A549 treated with CORT108297 at 1 μM for 4 hours (cell line): ENCODE measurements at places on chromosomes 7 and 10. TPM values are rescaled to one million over a fixed set of nuclear protein-coding genes. Genes with fewer than 3 reads are reported as not detected.

The CD36 gene
- 0.03 to 0.17 TPM (median 0.07 TPM) in 4 of 5 replicates, not detected in the other for total RNA-seq

The CYP3A7 gene
- 0.06 TPM in 1 of 5 replicates, not detected in the others for total RNA-seq

The ORAI2 gene
- total RNA-seq, result 25.4 to 43.0 TPM (median 39.0 TPM) in 5 replicates

The LIPF gene
- total RNA-seq, result not detected in 5 replicates

The CRYGN gene
- total RNA-seq, result not detected in 5 replicates

The NPC1L1 gene
- 0.01 to 0.08 TPM (median 0.06 TPM) in 5 replicates for total RNA-seq

The ZNF425 gene
- total RNA-seq, result 0.97 to 1.5 TPM (median 0.98 TPM) in 5 replicates

The TRIM50 gene
- total RNA-seq, result not detected in 5 replicates

The NKX6-2 gene
- total RNA-seq, result 0.17 to 0.33 TPM (median 0.29 TPM) in 5 replicates

The PRKAR2B gene
- total RNA-seq, result 2.5 to 3.9 TPM (median 3.2 TPM) in 5 replicates

The KIAA1549 gene
- 5.7 to 8.5 TPM (median 7.2 TPM) in 5 replicates for total RNA-seq

The AOC1 gene
- total RNA-seq, result not detected in 5 replicates

The SRGN gene
- total RNA-seq, result 57.1 to 87.2 TPM (median 61.2 TPM) in 5 replicates

The NANOS1 gene
- total RNA-seq, result 1.6 to 3.2 TPM (median 2.9 TPM) in 5 replicates
